Occipital lobe (tissue), 3 donors: ENCODE measurements at places on chromosomes 1 and 21.

- no peak for DNase-seq
These were observed 86.1 kb upstream of the POU3F1 start for GRCh38 chr1:38132681-38133080.

DNA sequence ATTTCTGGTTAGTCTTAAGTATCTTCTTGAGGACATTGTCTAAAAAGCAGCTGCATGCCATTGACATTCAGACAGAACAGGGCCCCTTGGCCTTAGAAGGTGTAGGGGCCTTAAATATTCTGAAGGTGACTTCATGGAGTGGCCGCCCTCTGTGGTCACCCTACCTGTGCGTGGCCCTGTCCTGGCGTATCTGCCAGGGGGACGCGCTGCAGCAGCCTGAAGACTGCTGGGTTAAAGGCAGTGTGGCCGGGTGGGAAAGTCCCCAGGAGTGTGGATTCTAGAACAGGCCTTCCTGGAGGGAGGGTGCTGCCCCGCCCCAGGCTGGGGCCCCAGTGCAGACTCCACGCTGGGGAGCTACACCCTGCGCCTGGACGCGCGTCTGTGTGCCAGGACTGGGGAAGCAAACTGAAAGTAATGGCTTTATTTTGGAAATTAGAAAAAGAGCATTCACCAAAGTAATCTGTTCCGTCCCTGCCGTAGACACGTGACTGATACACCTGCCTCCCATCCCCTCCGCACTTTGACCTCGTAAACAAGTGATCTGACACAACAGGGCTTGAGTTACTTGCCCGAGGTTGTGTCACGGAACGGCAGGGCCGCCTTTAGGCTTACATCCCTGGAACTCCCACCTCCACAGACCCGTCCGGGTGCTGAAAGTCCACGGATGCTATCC is 1.8 kb downstream of the AGPAT3 start:
- DNase-seq, result no peak

GRCh38 chr1:159179906-159180305 is 8.5 kb downstream of the CADM3 start:
- DNase-seq, result no peak

- peak; percentile 49 for DNase-seq
These were observed 1.2 kb upstream of the ARHGEF16 start for GRCh38 chr1:3453203-3453761.

GRCh38 chr21:45424854-45425795 is 20.2 kb downstream of the COL18A1 start:
- no peak for DNase-seq

DNA sequence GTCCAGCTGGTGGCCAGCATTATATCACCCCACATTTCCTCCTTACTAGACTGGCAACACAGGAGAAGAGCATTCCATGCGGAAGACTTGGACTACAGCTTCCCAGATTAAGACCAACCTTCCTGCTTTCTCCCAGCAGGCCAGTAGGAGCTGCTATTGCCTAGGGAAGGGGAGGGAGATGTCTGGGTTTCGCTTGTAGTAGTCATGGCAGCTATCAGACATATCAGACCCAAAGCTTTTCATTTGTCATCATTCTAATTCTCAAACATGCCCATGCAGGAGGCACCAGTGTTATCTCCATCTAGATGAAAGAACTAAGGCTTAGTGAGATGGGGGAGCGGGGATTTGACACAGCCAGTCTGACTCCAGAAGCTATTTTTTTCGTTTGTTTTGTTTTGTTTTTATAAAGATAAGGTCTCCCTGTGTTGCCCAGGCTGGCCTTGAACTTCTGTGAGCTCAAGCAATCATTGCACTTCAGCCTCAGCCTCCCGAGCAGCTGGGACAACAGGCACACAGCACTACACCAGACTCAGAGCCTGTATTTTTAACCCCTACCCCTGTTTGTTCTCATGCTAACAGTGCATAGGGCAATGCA is 4.5 kb downstream of the PLA2G2A start:
- DNase-seq, result no peak

GRCh38 chr1:15459771-15460707 is 3.5 kb downstream of the CELA2A start:
- DNase-seq, result no peak

DNA sequence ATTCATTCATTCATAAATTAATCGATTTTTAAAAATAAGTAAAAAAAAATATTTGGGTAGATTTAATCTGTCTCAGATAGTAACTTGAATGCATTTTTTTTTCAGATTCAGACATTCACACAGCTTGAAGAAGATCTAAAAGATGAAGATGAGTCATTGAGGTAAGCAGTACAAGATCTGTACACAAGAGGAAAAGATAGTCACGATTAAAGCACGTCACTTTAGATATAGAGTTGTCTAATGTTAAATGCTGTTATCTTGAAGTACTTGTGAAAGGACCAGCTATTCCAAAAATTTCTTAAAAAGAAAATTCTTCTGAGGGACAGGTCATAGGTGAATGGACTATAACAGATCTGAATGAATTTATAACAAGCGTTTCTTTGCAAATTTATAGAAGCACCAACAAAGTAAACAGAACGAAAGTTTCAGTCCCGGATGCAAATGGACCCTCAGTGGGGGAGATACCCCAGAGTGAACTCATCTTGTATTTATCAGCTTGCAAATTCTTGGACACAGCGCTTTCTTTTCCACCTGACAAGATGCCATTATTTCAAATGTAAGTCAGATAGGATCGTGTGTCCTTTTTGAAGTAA is 31.2 kb upstream of the MORC3 start:
- no peak for DNase-seq
